Neural crest cell (in vitro differentiated cells): ENCODE measurements at places on chromosomes 1 and 21. TPM values are rescaled to one million over a fixed set of nuclear protein-coding genes. Genes with fewer than 3 reads are reported as not detected.

CATSPERE gene
- 0.44 and 0.73 TPM in 2 replicates for total RNA-seq

DNA sequence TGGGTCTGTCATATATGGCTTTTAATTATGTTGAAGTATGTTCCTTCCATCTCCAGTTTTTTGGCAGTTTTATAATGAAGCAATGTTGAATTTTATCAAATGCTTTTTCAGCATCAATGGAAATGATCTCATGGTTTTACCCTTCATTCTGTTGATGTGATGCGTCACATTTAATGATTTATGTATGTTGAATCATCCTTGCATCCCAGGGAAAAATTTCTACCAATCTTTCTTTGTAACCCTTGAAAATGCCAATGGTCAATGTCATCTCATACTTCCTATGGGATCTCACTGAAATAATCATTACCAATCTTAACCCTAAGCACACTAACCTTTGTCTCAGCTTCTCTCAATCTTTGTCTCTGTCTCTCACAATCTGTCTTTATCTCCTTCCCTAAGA lies 1004.0 kb downstream of the KCNT2 start:
- H3K27me3 ChIP-seq, result no peaks in the 10 kb centered on the region
- DNase-seq, result no peak
- H3K27ac ChIP-seq, result no peak overlapping the region
- no peaks in the 10 kb centered on the region for H3K4me1 ChIP-seq
- H3K36me3 ChIP-seq, result peaks cover 10% of the 10 kb centered on the region

HTR1D gene
- not detected in 2 replicates for total RNA-seq

GRCh38 chr1:2086446-2087078 lies 36.4 kb downstream of the PRKCZ start:
- peaks cover 18% of the 10 kb centered on the region for H3K4me1 ChIP-seq
- peaks cover 3% of the 10 kb centered on the region for H3K27me3 ChIP-seq
- H3K4me3 ChIP-seq, result no peak overlapping the region
- H3K27ac ChIP-seq, result no peak overlapping the region
- DNase-seq, result no peak

CELA2A gene
- not detected in 2 replicates for total RNA-seq

C8A gene
- not detected in 2 replicates for total RNA-seq

GRCh38 chr1:7568901-7569524 lies 202.1 kb upstream of the VAMP3 start:
- no peak overlapping the region for H3K27ac ChIP-seq
- H3K4me1 ChIP-seq, result no peaks in the 10 kb centered on the region

DNA sequence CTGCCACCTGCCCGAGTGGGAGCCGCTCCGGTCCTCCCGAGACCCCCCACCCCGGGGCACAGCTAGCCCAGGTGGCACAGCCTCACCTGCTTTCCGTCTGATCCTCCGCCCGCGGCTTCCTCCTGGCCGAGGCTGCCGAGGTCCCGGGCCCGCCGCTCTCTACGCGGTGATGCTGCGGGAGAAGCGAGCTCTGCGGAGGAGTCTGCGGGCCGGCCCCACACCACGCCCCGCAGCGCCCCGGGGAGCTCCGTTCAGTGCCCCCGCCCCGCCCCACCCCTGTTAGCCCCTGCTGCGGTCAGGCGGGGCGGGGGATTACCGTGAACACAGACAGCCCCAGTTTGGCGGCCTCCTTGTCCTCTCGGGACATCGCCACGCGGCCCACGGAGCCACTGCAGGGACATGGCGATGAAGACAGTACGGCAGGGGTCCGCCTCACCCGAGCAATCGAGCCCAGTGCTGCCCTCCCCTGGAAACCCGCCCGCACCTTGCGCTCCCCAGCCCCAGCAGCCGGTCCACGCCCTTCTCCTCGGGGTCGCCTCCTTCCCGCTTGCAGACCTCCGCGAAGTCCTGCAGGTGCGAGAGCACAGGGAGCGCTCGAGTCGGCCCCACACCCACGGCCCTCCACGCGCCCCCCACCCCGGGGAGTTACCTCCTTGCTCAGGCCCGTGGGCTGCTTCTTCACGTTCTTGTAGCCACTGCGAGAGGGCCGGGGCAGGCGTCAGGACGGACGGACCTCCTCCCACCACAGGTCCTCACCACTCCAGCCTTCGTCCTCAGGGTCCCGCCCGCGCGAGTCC lies 933 bp downstream of the C1orf35 start:
- peaks cover 21% of the 10 kb centered on the region for H3K4me1 ChIP-seq
- H3K27me3 ChIP-seq, result peaks cover 4% of the 10 kb centered on the region
- H3K27ac ChIP-seq, result no peak overlapping the region
- peak; percentile 45 for DNase-seq
- peak overlapping the region; percentile 85 for H3K4me3 ChIP-seq
- H3K36me3 ChIP-seq, result peaks cover 10% of the 10 kb centered on the region

TMPRSS3 gene
- total RNA-seq, result not detected in 2 replicates

KRTAP21-2 gene
- total RNA-seq, result not detected in 2 replicates

- H3K4me3 ChIP-seq, result no peak overlapping the region
- H3K36me3 ChIP-seq, result no peaks in the 10 kb centered on the region
- peaks cover 16% of the 10 kb centered on the region for H3K27me3 ChIP-seq
- H3K4me1 ChIP-seq, result no peaks in the 10 kb centered on the region
- H3K27ac ChIP-seq, result no peak overlapping the region
- no peak for DNase-seq
Measured at GRCh38 chr1:170932236-170932635, 3.1 kb upstream of the MROH9 start.

ABCD3 gene
- 35.0 and 36.4 TPM in 2 replicates for total RNA-seq

NOTCH2NLA gene
- total RNA-seq, result 25.4 and 26.4 TPM in 2 replicates

GRCh38 chr1:212415107-212415841 lies 588 bp upstream of the PACC1 start:
- peaks cover 11% of the 10 kb centered on the region for H3K36me3 ChIP-seq
- peak overlapping the region; percentile 88 for H3K4me3 ChIP-seq
- H3K4me1 ChIP-seq, result peaks cover 26% of the 10 kb centered on the region
- H3K27ac ChIP-seq, result peak overlapping the region; percentile 95
- H3K27me3 ChIP-seq, result no peaks in the 10 kb centered on the region

MMEL1 gene
- 0.51 and 0.84 TPM in 2 replicates for total RNA-seq

DNA sequence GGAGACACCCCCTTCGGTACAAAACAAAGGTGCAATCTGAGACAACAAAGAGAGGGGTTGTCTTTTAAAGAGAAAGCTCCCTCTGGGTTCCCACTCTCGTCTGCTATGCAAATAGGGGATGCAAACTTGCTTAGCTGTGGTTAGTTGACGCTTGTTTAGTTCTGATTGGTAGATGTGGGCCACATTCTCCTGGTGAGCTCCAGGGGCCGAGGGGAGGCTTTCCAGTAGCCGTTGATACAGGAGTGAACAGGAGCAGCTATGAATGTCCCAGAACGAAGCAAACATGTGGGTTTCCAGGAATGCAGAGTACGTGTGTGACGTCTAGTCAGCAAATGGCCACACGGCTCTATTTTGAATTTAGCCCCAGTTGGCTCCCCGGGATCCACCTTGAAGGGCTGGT lies 14.7 kb downstream of the TFF2 start:
- peaks cover 5% of the 10 kb centered on the region for H3K27me3 ChIP-seq
- H3K4me1 ChIP-seq, result peaks cover 17% of the 10 kb centered on the region
- H3K4me3 ChIP-seq, result no peak overlapping the region
- H3K27ac ChIP-seq, result no peak overlapping the region
- H3K36me3 ChIP-seq, result no peaks in the 10 kb centered on the region

GRCh38 chr1:117638759-117639158 lies 32.9 kb downstream of the TENT5C start:
- H3K4me3 ChIP-seq, result no peak overlapping the region
- no peak overlapping the region for H3K27ac ChIP-seq
- no peaks in the 10 kb centered on the region for H3K27me3 ChIP-seq
- no peaks in the 10 kb centered on the region for H3K36me3 ChIP-seq
- no peak for DNase-seq

- DNase-seq, result no peak
- no peak overlapping the region for H3K27ac ChIP-seq
- H3K4me3 ChIP-seq, result no peak overlapping the region
- H3K27me3 ChIP-seq, result no peaks in the 10 kb centered on the region
- peaks cover 4% of the 10 kb centered on the region for H3K4me1 ChIP-seq
Measured at GRCh38 chr1:21251773-21252471, 38.3 kb downstream of the ECE1 start.

- H3K27ac ChIP-seq, result no peak overlapping the region
- H3K4me3 ChIP-seq, result no peak overlapping the region
- peaks cover 19% of the 10 kb centered on the region for H3K4me1 ChIP-seq
Measured at GRCh38 chr1:60699325-60699724, 383.0 kb upstream of the NFIA start.

DNA sequence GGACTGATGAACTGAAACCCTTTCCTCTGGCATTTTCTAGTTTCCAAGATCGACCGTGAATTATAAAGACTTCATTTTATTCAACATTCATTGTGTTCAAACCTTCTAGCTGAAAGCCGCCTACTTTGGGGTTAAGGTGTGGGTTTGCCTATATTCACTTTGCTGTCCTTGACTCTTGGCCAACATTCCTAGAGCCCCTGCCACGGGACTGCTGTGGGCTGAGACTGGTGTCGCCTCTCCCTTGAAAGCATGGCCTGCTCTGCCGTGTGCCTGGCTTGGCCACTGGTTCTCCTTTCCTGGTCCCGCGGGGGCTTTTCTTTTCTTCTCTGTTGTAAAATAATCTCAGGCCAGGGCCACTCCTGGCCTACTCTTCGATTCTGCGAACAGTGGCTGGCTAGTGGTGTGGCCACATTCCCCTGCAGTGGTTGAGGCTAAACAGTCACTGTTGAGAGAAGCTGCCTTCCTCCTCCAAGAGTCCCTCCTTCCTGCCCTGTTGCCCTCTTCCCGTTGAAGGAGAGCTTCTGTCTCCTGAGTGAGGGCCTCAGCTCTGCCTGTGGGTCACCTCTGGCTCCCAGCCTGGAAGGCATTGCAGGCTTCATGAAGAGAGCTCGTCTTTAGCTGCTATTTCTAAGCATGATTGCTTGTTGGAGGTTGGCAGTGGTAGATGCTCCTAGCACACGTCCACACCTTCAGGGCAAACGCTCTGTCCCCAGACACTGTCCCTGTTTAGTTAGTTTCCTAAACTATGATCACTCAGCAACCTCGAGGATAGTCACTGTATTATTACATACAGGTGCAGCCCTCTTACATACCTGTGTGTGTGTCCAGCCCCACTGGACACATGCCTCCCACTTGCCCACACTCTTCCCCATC lies 80.5 kb downstream of the GALNT2 start:
- H3K27me3 ChIP-seq, result no peaks in the 10 kb centered on the region
- H3K4me3 ChIP-seq, result no peak overlapping the region
- peaks cover 82% of the 10 kb centered on the region for H3K4me1 ChIP-seq
- H3K27ac ChIP-seq, result no peak overlapping the region

SLAMF6 gene
- total RNA-seq, result not detected in 2 replicates

DNA sequence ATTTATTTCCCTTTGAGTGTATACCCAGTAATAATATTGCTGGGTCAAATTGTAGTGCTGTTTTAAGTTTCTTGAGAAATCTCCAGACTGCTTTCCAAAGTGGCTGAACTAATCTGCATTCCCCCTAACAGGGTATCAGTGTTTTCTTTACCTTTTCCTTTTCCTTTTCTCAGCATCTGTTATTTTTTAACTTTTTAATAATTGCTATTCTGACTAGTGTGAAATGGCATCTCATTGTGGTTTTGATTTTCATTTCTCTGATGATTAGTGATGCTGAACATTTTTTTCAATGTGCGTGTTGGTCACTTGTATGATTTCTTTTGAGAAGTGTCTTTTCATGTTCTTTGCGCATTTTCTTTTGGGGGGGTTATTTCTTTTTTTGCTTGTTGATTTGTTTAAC lies 374.9 kb upstream of the BRINP3 start:
- H3K36me3 ChIP-seq, result no peaks in the 10 kb centered on the region
- no peak overlapping the region for H3K4me3 ChIP-seq
- peaks cover 18% of the 10 kb centered on the region for H3K27me3 ChIP-seq
- H3K27ac ChIP-seq, result no peak overlapping the region
- no peaks in the 10 kb centered on the region for H3K4me1 ChIP-seq
- no peak for DNase-seq

FAM72A gene
- 11.2 and 13.0 TPM in 2 replicates for total RNA-seq

CELA2B gene
- not detected in 2 replicates for total RNA-seq

GRCh38 chr1:44946725-44947062 lies 39.7 kb downstream of the EIF2B3 start:
- H3K4me3 ChIP-seq, result no peak overlapping the region
- DNase-seq, result no peak
- no peak overlapping the region for H3K27ac ChIP-seq
- no peaks in the 10 kb centered on the region for H3K27me3 ChIP-seq
- no peaks in the 10 kb centered on the region for H3K4me1 ChIP-seq
- H3K36me3 ChIP-seq, result no peaks in the 10 kb centered on the region

DNA sequence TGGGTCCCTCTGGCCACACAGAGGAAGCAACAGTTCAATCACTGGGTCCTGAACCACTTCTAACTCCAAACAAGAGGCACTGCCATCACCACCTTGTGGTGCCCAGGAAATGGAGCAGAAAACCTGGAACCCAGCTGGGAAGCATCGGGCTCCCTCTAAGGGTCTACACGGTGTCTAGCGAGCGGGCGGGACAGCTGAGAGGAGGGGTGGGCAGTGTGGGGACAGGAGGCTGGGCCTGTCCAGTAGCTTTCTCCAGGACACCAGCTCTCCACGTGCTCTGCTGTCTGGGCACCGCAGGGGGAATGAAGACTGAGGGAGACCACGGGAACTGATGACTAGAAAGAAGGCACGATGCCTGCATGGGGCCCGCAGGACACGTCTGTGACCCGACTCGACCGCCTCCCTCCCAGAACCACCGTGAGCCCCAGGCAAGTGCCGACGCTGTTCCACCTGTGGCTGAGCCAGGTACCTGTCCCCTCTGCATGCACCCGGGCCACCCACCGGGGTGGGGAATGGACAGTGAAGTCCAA lies 5.4 kb upstream of the PRDM15 start:
- H3K4me3 ChIP-seq, result no peak overlapping the region
- H3K27me3 ChIP-seq, result no peaks in the 10 kb centered on the region
- H3K36me3 ChIP-seq, result no peaks in the 10 kb centered on the region
- DNase-seq, result no peak
- no peak overlapping the region for H3K27ac ChIP-seq
- H3K4me1 ChIP-seq, result peaks cover 9% of the 10 kb centered on the region

OR10Z1 gene
- total RNA-seq, result not detected in 2 replicates
